ENCODE measurements at places on chromosomes 1 and 21.

DNA sequence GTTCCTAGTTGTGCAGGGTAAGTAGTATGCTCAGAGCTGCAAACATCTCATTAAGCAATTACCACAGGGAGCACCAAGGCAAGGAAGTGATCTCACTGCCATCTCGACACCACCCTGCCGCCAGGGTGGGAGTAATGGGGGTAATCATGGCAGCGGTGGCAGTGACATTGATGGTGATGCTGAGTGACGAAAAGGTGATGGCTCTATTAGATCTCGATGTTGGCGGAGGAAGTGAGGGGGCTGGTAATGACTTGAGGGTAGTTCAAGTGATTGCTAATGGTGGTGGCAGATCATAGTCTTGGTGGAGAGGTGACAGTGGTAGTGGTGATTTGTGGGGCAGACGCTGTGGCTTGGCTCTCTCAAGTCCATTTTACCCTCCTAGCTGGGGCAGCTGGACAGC is 25.4 kb upstream of the TENT5B start:
- DNase-seq: no peak

DNA sequence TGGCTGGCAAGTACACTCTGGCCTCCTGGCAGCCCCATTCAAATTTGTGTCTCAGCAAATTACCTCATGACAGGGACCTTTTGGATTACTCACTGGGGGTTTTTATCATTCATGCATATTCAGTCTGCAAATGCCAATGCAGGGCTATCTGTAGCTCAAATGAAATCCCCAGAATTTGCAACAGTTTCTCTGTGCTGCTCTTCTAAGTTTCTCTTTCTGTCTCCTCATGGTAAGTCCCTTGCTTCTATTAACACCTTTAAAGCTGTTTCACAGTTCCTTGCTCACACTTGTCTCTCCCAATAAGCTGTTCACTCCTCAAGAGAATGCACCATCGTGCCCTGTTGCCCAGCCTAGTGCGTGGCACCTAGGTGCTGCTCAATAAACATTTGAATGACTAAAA is 3.3 kb upstream of the FAM78B start:
- DNase-seq: no peak

GRCh38 chr1:225853441-225853840 is 28.7 kb downstream of the TMEM63A start:
- no peak for DNase-seq

DNA sequence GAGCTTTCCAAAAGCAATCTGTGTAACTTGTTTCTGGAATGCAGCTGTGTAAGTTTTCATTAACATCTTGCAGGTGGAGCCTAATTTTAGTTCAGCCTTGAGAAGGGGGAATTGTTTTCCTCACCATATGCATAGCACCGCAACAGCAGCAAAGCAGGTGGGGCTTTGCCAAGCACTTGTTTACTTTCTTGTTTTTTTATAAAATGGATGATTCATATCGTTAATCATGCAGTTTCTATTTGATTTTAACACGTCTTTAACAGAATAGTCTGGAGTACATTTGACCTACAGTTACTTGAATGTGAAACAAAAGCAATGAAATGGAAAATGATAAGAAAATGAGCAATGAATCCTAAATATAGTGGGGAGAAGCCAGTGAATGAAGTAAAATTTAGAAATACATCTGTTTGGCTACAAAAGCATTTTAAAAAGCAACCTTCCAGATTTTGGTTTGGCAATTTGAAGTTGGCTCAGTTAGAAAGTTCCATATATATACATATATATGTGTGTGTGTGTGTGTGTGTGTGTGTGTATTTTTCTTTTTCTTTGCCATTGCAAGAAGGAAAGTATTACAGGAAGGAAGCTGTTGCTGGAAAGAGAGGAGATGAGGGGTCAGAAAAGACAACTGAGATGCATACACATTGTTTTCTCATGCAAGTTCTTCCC is 119.0 kb upstream of the ADGRL2 start:
- DNase-seq: no peak

DNA sequence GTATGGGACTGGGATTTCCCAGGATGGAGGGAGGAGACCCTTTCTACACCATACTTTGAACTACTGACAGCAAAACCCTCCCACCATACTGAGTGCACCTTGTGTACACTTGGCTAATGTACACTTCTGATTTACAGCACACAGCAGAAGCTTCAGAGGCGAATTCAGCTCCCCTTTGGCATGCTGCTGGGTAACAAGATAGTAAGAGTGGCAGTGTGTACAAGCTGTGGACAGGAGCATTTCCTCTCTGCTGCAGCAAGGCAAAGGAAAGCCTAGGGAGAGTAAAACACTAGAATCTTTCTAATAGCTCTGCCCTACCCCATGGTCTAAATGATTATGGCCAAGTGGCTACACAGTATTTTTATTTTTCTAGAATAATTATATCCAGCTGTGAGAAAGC is 83.9 kb upstream of the ARTN start:
- no peak for DNase-seq

DNA sequence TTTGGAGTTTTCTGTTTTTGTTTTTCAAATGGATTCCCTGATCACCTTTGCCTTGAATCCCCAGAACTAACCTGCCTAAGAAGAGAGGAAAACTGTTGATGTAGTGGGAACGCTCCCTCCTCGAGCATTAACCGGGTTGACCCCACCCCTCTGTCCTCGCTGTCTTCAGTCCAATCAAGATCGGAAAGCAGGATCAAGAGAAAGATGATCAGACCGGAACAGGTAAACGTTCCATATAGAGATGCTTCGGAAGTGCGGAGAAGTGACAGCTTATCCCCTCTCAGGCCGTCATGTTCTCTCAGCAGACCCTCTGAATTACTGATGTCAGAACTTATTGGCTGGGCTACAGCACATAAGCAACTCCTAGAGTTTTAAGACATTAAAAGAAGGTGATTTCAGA is 800 bp upstream of the FAM163A start:
- no peak for DNase-seq

GRCh38 chr1:45879885-45880598 is 76.6 kb downstream of the MAST2 start:
- no peak for DNase-seq

Data from activated naive CD4-positive, alpha-beta T cell (primary cell).